ENCODE measurements at places on chromosomes 16 and 17. TPM values are rescaled to one million over a fixed set of nuclear protein-coding genes. Genes with fewer than 3 reads are reported as not detected.

DNA sequence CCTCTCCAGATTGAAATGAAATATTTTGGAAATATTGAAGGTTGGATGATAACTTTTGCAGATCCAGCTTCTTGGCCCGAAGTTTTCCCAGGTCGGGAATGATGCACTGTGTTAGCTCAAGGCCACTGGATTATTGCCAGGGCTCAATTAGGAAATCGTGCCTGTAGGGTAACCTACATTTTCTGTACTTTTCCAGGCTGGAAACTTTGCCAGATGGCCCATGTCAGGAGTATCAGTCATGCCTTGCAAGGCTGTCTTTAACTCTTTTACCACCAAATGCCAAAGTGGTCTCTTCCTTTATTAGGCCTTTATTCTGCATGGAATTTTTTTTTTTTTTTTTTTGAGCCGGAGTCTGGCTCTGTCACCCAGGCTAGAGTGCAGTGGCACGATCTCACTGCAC lies 8.9 kb upstream of the SEC14L1 start:
- no peak for DNase-seq

DNA sequence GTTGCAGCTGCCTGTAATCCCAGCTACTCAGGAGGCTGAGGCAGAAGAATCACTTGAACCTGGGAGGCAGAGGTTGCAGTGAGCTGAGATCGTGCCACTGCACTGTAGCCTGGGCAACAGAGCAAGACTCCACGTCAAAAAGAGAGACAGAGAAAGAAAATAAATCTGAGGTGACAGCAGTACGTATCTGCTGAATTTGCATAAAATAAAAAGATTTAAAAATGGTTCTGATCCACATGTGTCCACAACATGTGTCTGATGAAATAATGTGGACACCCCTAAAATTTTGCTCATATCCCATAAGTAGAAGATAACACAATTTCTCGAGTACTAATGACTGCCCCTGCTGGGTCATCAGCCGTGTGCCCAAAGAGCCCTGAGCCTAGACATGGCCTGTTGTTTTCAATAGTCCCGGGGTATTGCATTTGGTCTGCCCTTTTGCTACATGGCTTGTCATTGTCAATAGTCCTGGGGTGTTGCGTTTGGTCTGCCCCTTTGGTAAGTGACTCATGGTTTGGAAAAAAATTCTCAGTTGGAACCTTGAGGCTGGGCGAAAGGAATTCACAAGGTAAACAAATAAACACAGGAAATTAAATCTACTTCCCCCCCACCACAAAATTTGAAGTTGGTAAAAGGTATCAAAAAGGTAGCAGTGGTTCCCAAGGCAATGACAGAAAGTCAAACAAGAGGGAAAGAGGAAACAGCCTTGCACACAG lies 434.6 kb upstream of the MAF start:
- no peak for DNase-seq

DNA sequence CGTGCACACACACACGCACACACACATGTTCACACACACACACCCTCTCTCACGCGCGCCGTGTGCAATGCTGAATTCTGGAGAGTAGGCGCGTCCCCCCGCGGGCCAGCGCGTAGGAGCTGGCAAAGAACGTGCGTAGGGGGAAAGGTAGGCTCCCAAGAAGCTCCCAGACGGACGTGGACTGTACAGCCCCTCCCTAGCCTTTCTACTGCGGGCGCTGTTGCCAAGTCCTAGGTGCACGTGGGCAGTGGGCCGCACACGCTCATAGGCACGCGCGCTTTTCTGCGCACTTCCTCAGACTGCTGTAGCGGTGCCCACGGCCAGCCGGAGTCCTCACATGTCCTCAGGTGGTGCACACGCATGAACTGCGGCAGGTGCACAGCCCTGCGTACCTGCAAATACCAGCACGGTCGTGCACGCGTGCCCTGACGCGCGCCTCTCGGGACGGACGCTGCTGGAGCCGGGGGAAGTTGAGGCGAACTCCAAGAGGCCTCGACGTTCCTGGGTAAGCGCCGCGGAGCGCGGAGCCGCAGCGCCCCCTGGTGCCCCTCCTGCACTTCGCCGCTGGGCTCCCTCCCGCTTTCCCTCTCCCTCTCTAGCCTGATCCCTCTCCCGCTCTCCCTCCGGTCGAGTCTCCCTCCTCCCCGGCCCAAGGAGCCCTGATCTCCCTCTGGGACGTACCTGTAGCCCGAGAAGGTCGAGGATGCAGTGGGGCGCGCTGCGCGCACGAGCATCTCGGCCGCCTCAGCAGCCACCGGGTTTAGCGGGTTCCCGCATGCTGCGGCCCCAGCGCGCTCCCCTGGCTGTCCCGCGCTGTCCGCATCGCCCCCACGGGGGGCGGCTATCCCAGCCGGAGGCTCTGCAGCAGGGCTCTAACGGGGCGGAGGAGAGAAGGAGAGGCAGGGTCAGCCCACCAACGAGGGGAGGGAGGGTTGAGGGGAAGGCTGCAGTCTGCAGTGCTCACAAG lies 749 bp downstream of the GRIN2A start:
- DNase-seq = peak; percentile 37

- DNase-seq = no peak
Measured at GRCh38 chr16:64962786-64963185, 159.1 kb downstream of the CDH11 start.

The CDRT4 gene
- total RNA-seq = 2.7 TPM

The PRSS27 gene
- total RNA-seq = 1.5 TPM

The CEP112 gene
- 4.2 TPM for total RNA-seq

The METTL26 gene
- 63.7 TPM for total RNA-seq

The OTOA gene
- total RNA-seq = 0.17 TPM

Data from activated CD4-positive, alpha-beta T cell treated with anti-CD3 and anti-CD28 coated beads, Interleukin-2, amount 10 ng/mL, durations not matched to agents 7 days and 5 days (primary cell).